Osteoblast (primary cell): ENCODE measurements at places on chromosomes 3 and 15. TPM values are rescaled to one million over a fixed set of nuclear protein-coding genes. Genes with fewer than 3 reads are reported as not detected.

DNA sequence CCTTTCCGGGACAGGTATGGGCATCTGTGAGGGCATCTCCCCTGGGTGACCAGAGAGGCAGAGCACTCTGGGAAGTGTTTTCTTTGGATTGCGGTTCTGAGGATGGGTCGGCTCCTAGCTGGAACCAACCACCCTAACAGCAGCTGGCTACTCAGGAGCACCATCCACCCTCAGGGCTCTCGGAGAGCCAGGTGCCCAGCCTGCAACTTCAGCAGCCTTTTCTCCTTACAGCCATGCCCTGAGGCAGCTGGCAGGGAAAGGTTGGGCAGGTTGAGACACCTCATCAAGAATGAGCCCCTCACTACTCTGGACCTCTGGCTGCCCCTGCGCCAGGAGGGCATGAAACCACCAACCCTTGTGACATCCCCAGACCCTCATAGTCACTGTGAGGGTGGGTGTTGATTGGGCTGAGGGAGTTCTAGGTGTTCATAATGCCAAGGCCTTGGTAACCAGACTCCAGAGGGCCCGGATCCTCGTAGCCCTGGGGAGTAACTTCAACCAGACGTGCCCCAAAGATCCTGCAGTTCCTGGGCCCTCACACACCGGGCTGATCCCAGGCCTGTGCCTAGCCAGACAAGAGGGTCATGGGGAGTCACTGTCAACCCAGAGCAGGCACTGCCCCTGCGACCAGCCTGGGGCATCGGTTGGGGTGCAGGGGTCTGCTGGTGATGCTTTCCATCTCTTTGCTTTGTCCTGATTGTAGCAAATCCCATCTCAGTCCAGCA is 114.4 kb upstream of the ABHD17C start:
- DNase-seq: no peak

DNA sequence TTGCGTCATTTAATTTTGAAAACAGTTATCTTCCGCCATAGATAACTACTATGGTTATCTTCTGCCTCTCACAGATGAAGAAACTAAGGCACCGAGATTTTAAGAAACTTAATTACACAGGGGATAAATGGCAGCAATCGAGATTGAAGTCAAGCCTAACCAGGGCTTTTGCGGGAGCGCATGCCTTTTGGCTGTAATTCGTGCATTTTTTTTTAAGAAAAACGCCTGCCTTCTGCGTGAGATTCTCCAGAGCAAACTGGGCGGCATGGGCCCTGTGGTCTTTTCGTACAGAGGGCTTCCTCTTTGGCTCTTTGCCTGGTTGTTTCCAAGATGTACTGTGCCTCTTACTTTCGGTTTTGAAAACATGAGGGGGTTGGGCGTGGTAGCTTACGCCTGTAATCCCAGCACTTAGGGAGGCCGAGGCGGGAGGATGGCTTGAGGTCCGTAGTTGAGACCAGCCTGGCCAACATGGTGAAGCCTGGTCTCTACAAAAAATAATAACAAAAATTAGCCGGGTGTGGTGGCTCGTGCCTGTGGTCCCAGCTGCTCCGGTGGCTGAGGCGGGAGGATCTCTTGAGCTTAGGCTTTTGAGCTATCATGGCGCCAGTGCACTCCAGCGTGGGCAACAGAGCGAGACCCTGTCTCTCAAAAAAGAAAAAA is 1.2 kb downstream of the B2M start:
- peak; percentile 56 for DNase-seq

- DNase-seq: peak; percentile 87
Measured at GRCh38 chr15:52787123-52787503, 3.0 kb downstream of the ONECUT1 start.

GRCh38 chr3:175267121-175267531 is 408.0 kb downstream of the NAALADL2 start:
- no peak for DNase-seq

DNA sequence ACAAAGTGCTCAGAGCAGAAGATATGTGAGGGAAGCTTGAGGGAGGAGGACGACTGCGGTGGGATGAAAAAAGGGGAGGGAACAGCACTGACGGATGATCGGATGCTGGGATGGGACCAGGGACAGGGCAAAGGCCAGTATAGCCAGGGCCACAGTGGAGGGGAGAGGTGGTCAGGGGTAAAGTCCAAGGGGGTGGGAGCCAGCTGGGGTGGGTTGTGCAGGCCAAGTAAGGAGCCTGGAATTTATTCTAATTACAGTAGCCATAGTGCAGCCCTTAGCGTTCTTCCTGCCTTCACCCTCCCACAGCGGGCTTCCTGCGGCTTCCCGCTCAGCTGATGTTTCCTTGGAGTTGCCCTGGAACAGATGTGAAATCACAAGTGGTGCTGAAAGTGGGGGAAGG is 7.6 kb upstream of the APEH start:
- DNase-seq: no peak

- no peak for DNase-seq
Measured at GRCh38 chr3:185242642-185243041, 11.2 kb downstream of the EHHADH start.

DNA sequence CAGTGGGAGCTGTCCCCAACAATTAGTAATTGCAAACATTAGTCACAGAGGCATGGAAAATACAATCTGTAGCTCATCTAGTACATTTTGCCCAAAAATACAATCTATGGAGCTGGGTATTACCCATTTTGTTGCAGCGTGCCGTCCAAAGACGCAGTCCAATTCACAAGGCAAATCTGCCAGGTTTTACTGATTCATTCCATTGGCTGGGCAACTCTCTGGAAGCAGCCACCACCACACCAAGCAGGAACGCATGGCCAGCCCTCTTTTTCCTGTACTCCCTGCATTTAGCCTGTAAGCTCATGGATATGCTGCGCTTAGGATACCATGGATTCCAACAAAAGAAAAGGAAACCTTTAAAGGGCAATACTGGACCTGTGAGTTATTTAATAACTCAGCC is 60.5 kb upstream of the ARRDC4 start:
- no peak for DNase-seq

DNA sequence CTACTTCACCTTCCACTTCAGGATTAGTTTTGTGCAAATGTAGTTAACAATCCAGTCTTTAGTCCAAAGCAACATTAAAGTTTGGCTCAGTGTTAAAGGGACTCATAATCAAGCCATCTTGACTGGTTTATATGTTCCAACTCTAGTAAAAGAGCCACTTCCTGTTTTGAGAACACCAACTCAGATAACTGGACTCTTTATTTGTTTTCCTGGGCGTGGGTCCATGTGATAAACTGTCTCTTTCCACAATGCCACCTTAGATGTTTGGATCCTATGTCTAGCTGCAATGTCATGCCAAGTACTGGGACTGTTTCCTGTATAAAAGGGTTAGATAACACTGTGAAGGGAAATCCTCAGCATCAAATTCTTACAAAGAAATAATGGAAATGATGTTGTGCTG is 545.0 kb downstream of the PYDC2 start:
- DNase-seq: no peak

DNA sequence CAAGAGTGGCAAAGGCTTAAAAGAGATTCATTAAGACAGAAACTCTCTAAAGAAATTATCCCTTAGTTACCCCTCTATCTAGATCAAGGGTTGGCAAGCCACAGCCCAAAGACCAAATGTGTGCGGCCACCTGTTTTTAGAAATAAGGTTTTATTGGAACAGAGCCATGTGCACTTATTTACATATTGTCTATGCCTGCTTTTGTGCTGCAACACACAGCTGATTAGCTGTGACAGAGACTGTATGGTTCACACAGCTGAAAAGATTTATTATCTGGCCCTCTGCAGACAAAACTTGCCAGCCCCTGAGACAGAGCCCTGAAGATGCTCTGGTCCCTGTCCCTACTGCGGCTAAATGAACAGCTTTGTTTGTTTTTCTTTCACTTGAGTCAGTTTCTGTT is 88.1 kb downstream of the ADAMTS9 start:
- DNase-seq: no peak

- DNase-seq: peak; percentile 91
Measured at GRCh38 chr15:74906067-74906449, 593 bp downstream of the FAM219B start.

- peak; percentile 41 for DNase-seq
Measured at GRCh38 chr3:196774191-196774820, 34.6 kb downstream of the PAK2 start.

DNA sequence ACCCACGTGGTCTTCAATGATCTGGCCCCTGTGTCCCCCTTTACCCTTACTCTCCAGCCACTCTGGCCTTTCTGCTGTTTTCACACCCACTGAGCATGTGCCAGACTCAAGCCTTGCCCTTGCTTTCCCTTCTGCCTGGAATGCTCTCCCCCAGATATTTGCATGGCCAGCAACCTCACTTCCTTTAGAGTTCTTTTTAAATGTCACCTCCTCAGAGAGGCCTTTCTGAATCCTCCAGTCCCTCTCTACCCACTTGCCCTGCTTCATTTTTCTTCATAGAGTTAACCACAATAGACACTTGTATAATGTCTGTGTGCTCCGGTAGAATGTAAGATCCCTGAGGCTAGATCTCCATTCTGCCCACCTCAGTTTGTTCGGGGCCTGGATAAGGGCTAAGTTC is 39.4 kb upstream of the TIPARP start:
- no peak for DNase-seq

DNA sequence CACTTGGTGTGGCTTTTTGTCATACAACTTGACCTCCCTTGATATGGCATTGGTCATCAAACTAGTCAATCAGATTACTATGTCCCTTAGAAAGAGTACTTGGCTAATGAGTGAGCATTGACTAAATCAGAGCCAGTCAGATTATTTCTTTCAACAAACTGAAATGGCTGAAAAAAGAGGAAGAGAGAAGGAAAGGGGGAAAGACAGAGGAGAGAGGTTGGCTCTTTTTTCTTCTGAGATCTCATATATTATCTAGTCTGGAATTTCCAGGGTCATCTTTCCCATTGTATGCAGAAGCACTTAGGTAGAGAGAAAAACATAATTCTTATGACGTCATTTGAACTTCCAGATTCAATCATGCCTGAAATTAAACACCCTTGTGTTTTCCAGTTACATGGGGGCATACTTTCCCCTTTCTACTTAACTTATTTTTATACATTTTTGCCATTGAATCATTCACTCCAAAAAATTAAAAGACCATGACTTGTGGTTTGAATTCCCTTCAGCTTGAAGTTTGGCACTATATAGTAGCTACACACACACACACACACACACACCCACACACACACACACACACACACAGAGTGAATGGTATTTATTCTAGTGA is 387.8 kb downstream of the LSAMP start:
- no peak for DNase-seq

DNA sequence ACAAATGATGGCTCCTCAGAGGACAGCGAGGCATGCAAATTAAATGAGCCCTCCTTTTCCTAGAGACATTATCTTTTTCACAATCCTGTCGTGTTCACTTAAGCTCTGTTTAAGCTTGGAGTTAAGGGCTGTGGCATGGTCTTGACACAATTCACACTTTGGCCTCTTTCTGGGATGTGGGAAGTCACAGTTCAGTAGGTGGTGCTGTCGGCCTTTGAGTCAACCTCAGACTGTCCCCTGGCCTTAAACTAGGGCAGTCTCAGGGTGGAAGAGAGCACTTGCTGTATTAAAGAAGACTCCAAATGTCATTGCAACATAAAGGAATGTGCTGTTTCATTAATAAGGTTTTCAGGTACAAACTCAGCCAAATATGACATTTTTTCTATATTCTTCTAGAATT is 351.0 kb downstream of the MCTP2 start:
- no peak for DNase-seq

DNA sequence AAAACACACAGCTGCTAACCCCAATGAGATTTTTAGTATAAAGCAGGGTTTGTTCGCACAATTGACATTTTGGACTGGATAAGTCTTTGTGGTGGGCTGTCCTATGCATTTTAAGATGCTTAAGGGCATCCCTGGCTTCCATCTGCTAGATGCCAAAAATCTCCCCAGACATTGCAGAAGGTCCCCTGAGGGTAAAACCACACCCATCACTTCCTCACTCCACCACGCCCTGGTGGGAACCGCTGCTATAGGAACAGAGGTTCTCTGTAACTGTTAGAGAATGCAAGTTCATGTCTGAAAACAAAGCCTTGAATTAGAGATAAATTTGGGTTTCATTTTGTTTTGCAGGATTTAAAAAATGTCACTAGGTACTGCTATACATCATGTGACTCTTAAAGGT is 67.7 kb downstream of the ARHGEF26 start:
- DNase-seq: no peak

GRCh38 chr3:14301558-14301957 is 100.8 kb upstream of the SLC6A6 start:
- DNase-seq: no peak

GRCh38 chr3:159616234-159616825 is 372.3 kb upstream of the IL12A start:
- DNase-seq: no peak

- DNase-seq: no peak
Measured at GRCh38 chr15:66886241-66886675, 179.1 kb upstream of the SMAD3 start.

- peak; percentile 53 for DNase-seq
Measured at GRCh38 chr3:49531715-49532114, 22.6 kb upstream of the BSN start.

DNA sequence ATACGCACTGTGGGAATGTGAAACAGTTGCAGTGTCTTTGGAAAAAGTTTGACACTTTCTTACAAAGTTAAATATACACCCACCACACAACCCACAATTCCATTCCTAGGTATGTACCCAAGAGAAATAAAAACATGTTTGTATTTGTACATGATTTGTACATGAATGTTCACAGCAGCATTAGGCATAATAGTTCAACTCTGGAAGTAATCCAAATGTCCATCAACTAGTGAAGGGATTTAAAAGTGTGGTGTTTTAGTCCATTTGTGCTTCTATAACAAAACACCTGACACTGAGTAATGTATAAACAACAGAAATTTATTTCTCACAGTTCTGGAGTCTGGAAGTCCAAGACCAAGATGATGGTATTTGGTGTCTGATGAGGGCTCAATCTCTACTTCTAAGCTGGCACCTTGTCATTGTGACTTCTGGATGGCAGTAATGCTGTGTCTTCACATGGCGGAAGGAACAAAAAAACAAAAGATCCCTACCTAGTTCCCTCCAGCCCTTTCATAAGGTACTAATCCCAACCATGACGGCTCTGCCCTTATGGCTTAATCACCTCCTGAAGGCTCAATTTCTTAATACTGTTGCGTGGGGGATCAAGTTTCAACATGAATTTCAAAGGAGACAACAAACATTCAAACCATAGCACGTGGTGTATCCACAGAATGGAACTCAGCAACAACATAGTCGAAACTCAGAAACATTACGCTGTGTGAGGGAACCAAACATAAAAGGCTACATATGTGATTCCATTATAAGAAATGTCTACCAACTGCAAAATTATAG is 120.5 kb downstream of the AQP9 start:
- no peak for DNase-seq

Gene SCAANT1
- not detected in 2 replicates for total RNA-seq

Gene NUP210
- under 0.01 TPM in 2 replicates for total RNA-seq

Gene TGM5
- not detected in 2 replicates for total RNA-seq
